ENCODE measurements at places on chromosomes 6 and 20. TPM values are rescaled to one million over a fixed set of nuclear protein-coding genes. Genes with fewer than 3 reads are reported as not detected.

Gene IL22RA2
- not detected for total RNA-seq

Gene TRIM26
- 22.6 TPM for total RNA-seq

Gene HUS1B
- total RNA-seq: 0.39 TPM

Gene TNNC2
- not detected for total RNA-seq

Gene SLC2A10
- total RNA-seq: 3.0 TPM

Gene PM20D2
- total RNA-seq: 7.5 TPM

DNA sequence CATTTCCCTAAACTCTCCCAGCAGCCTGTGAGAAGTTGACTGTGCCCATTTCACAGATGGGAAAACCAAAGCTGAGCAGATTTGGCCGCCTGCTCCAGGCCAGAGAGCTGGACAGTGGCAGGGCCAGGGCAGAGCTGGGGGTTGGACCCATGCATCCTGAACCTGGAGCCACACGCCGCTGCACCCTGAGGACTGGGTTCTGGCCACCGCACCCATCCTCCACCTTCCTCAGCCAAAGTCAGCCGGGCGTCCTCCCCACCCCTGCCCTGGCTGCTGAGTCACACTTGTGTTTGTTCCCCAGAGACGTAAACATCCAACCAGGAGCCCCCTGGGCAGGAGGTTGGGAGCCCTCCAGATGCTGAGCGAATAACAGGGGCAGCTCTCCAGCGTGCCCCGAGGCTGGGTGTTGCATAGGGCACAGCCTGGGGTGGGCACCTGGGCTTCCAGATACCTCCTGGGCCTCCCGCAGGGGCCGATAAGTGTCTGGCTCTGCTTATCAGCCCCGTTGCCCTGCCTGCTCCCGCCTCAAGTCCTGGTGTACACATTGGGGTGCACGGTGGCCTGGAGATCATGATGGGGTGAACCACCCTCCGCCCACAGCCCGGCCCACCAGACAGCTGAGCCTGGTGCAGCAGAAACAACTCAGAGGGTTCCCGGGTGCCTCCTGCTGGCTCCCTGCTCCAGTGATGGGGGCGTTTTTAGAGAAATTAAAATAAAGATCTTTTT lies 23.8 kb downstream of the RBM38 start:
- no peak overlapping the region for H3K4me3 ChIP-seq
- no peaks in the 10 kb centered on the region for H3K27me3 ChIP-seq

GRCh38 chr6:117346142-117346930 lies 79.4 kb downstream of the ROS1 start:
- H3K4me1 ChIP-seq: no peaks in the 10 kb centered on the region
- H3K4me3 ChIP-seq: no peak overlapping the region
- H3K27ac ChIP-seq: no peak overlapping the region
- no peaks in the 10 kb centered on the region for H3K36me3 ChIP-seq
- no peak for DNase-seq

GRCh38 chr6:24273096-24273870 lies 84.6 kb downstream of the DCDC2 start:
- H3K27ac ChIP-seq: no peak overlapping the region
- H3K4me3 ChIP-seq: no peak overlapping the region
- no peaks in the 10 kb centered on the region for H3K36me3 ChIP-seq
- no peak for DNase-seq
- peaks cover 1% of the 10 kb centered on the region for H3K27me3 ChIP-seq

DNA sequence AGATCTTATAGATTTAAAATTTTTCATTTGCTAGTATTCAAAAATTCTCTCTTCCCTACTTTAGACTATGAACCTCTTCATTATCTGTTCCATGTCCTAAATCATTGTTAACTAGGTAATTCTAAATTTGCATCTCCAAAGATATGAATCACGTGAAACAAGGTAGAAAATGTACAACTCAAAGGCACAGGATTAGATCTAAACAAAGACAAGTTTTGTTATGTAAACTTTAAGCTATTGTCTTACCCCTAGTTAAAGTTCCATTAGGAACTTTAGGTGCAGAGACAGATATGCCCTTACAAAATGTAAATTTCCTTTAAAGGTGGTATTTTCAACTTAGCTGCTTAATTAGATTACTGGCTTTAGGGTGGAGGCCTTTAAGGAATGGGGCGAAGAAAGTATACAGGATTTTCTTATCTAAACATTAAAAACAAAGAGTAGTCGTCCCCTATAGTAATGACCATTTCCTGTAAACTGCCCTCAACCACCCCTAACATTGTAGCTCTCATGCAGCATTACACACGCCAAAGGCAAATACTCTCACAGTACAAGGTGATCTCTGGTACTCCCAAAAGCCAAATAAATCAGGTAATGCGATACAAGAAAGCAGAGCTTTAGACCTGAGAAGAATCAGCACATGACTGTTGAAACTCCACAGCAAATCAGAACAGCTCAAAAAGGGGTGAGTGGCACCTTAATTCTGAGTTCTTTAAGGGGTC lies 57.4 kb upstream of the MRAP2 start:
- H3K4me1 ChIP-seq: no peaks in the 10 kb centered on the region
- no peak overlapping the region for H3K27ac ChIP-seq
- no peaks in the 10 kb centered on the region for H3K36me3 ChIP-seq
- no peak for DNase-seq

GRCh38 chr6:41449399-41450245 lies 96.6 kb upstream of the FOXP4 start:
- peak; percentile 38 for DNase-seq
- H3K36me3 ChIP-seq: no peaks in the 10 kb centered on the region
- no peak overlapping the region for H3K4me3 ChIP-seq
- peaks cover 33% of the 10 kb centered on the region for H3K4me1 ChIP-seq
- H3K27ac ChIP-seq: peak overlapping the region; percentile 65

GRCh38 chr6:169751242-169752073 lies at the start of the genes DYNLT2 and ERMARD:
Gene DYNLT2 (minus strand): TSS chr6:169751572. CDS start chr6:169751458, 114 bp downstream.
Gene ERMARD (plus strand): TSS chr6:169751622. CDS start chr6:169751658, 36 bp downstream.
- H3K27ac ChIP-seq: peak within 1 kb of the TSS; percentile 98
- peak within 1 kb of the TSS; percentile 89 for H3K4me3 ChIP-seq
- H3K36me3 ChIP-seq: peaks cover 10% of the 10 kb centered on the region
- H3K27me3 ChIP-seq: no peaks in the 10 kb centered on the region
- H3K4me1 ChIP-seq: peaks cover 32% of the 10 kb centered on the region

DNA sequence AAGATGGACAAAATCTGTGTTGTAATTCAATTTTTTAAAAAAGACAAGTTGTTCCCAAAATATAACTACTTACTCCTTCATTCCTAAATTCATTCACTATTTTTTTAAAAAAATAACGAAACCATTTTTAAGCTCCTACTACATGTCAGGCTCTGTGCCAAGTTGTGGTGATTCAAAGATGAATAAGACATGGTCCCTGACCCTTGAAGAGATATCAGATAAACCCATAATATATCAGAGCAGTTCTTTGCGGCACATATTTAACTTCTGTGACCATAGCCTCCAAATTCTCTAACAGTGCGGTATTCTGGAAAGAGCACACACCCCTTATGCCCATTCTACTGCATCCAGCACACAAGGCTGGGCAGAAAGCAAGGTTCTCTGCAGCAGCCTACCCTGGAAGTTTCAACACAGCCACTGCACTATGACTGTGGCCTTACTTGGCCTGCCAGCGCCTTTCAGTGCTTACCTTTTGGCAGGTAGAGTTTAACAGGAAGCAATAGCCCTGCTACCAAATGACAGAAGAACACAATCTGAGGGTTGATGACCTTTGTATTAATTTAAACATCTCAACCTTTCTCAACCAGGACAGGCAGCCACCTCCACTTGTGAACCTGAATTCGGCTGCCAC lies 406.5 kb downstream of the BTBD9 start:
- H3K4me1 ChIP-seq: no peaks in the 10 kb centered on the region
- H3K4me3 ChIP-seq: no peak overlapping the region
- H3K27ac ChIP-seq: no peak overlapping the region
- no peaks in the 10 kb centered on the region for H3K36me3 ChIP-seq

GRCh38 chr6:10347561-10348327 lies 67.1 kb downstream of the TFAP2A start:
- no peaks in the 10 kb centered on the region for H3K36me3 ChIP-seq
- no peak overlapping the region for H3K27ac ChIP-seq
- no peaks in the 10 kb centered on the region for H3K4me1 ChIP-seq
- no peak overlapping the region for H3K4me3 ChIP-seq

DNA sequence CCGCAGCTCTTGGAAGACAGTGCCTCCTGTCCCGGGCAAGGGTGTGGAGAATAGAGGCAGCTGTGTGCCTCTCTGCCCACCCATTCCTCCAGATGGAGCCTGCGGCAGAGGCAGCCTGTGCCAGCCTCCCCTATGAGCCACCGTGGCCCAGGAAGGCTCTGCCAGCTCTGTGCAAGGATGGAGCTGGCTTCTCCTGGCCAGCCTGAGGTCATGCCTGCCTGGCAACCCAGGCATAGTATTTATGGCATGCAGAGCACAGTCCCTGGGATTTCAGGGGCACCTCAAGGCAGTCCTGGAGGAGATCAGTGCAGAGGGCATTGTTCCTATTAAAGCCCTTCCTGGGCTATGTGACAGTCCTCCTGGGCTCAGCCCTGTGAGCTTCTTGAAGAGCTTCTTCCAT lies 1.5 kb downstream of the EPB41L1 start:
- H3K4me3 ChIP-seq: peak overlapping the region; percentile 70
- no peaks in the 10 kb centered on the region for H3K36me3 ChIP-seq
- H3K4me1 ChIP-seq: peaks cover 21% of the 10 kb centered on the region
- H3K27me3 ChIP-seq: no peaks in the 10 kb centered on the region
- DNase-seq: no peak

- no peak for DNase-seq
- no peaks in the 10 kb centered on the region for H3K36me3 ChIP-seq
- peaks cover 30% of the 10 kb centered on the region for H3K4me1 ChIP-seq
- no peaks in the 10 kb centered on the region for H3K27me3 ChIP-seq
Observed at GRCh38 chr6:75460681-75461080, 32.9 kb downstream of the FILIP1 start.

DNA sequence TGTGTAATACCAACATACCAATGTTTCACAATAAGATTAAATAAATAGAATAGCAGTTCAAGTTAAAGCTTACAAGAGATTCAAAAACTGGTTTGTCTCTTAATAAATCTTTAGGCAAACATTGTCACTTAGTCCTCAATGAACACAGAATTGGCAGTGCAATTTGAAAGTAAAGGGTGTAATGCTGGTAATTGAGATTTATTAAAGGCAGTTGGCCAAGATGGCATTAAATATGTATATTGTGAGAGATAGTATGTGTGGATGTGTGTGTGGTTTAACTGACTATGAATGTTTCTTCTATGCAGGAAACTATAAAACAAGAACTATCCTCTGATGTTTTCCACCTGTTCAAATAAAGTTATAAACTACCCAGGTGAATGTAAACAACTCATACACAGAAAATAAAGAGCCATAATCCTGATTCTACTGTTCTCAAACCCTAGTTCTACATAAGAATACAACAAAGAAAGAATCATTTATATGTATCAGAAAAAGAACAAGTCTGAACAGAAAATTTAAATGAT lies 267.9 kb upstream of the PTCHD4 start:
- H3K4me1 ChIP-seq: no peaks in the 10 kb centered on the region
- no peak for DNase-seq
- no peak overlapping the region for H3K4me3 ChIP-seq
- H3K36me3 ChIP-seq: no peaks in the 10 kb centered on the region
- H3K27ac ChIP-seq: no peak overlapping the region
- no peaks in the 10 kb centered on the region for H3K27me3 ChIP-seq
